ENCODE measurements at places on chromosomes 2 and 18.

DNA sequence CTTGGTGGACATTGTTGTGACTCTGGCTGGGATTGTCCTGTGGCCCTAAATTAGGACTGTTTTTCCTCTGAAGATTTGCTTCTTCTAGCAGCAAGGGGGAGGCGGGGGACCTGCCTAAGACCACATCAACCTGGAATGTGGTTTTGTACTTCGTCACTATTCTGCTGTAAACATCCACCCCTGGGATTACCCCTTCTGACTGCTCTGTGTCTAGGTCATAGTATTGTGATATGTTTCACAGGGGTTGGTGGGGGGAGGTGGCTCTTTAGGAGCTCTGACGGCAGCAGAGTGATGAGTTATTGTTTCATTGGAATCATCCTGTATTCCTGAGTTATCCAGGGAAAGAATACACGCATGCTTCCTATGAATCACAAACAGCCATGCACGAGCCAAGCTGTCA lies 226.4 kb upstream of the MYT1L start:
- DNase-seq = no peak

DNA sequence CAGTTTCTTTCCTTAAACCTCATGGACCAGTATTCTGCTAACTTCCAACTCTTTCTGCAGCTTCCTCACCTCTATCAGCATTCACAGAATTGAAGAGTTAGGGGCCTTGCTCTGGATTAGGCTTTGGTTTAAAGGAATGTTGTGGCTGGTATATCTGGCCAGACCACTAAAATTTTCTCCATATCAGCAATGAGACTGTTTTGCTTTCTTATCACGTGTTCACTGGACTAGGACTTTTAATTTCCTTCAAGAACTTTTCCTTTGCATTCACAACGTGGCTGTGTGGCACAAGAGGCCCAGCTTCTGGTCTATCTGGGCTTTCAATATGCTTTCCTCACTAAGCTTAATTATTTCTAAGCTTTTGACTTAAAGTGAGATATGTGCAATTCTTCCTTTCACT lies 33.4 kb downstream of the SP3 start:
- no peak for DNase-seq

- DNase-seq = no peak
Measured at GRCh38 chr2:171966235-171966634, 33.5 kb upstream of the METAP1D start.

DNA sequence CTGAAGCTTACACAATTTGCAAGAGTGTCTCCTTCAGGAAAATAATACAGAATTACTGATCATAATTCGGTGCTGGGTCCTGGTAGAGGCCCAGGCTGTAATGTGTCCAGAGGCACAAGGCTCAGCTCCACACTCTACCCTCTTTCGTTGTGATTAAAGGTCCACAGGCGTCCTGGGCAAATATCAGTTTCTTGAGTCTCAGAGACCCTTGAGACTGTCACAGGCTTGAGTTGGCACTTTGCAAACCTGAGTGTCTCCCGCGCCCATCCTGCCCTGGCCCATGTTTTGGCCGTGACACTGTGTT lies 46.9 kb upstream of the SMAD7 start:
- DNase-seq = no peak

DNA sequence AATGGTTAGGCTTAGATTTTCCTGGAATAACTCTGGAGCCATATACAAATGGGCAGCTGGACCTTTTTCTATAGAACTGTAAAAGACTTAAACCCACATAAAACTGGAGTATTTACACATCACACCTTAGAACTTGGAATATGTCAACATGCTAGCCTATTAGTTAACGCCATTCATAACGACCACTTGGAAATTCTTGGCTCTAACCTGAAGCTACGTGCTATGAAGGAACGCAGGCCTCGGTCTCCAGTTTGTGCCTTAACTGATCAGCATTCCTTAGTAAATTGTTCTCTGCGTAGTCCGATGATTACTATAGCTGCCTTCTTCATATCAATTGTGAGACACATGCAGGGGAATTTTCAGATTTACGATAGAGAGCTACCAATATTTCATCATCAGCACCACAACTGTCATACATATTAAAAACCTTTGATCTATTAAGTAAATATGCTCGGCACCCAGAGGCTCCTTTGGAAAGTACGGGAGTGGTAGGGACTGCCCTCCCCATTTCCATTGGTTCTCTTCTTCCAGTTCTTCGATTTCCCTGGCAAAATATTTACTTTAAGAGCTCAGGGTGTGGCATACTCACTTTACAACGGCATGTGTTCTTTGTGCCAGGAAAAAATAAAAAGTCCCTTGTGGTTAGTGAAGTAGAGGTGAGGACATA lies 17.5 kb upstream of the CCL20 start:
- DNase-seq = no peak

GRCh38 chr2:174595116-174595809 lies 2.3 kb downstream of the WIPF1 start:
- no peak for DNase-seq

DNA sequence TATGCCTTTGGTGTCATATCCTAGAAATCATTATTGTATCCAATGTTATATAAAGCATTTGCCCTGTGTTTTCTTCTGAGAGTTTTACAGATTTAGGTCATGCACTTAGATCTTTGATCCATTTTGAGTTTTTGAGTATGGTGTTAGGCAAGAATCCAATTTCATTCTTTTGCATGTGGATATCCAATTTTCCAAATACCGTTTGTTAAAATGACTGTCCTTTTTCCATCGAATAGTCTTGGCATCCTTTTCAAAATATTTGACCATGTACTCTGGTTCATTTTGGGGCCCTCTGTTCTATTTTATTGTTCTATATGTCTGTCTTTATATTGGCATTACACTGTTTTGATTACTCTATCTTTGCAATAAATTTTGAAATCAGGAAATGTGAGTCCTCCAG lies 23.8 kb upstream of the KCNJ13 start:
- DNase-seq = no peak

DNA sequence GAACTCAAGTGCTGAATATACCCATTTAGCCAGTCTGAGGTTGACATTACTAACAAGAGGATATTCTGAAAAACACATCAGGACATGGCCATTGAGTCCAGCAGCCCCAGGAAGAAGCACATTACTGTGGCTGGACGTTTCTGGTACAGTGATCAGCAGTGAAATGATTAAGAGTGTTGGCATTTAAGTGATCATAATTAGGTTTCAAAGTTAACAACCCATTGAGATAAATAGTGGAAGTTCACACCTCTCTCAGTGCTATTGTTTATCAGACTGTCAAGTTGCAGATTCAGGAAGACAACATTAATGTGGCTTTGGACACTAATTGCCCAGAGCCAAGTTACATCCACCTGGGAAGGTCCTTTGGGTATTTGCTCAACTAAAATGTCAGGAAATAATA lies 139.5 kb upstream of the GAREM1 start:
- no peak for DNase-seq

GRCh38 chr2:105674859-105675541 lies 69.7 kb upstream of the NCK2 start:
- DNase-seq = no peak

DNA sequence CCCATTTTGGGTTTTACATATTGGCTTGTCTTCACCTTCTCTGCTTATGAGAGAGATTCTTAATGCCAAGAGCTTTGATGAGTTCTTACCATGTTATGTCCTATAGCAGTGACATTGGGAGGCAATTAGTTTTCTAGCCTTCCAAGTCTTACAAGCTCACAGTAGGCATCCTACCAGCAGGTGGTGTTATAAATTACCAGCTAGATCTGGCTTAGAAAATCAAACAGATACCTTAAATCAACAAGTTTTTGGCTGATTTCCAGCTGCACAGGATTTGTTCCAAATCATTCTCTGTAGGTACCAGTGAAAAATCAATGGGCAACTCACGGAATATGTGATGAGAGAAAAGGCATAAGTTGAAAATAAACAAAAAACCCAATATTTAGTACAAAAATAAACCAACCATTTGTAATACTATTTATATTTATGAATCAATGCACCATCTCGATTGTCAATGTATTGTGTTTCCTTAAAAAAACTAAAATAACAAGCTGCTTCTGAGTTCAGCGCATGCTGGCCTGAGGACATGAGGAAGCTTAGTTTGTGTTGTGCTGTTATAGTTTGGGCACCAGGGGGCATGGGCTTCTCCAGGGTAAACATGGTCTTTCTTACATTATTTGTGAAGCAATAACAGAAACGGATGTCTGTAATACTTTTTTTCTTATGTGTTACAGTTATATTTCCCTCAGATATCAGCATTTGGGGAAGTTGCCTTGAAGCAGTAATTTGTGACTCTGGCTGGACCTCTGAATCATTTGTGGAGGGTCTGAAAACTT lies 34.1 kb upstream of the NXPH2 start:
- no peak for DNase-seq

DNA sequence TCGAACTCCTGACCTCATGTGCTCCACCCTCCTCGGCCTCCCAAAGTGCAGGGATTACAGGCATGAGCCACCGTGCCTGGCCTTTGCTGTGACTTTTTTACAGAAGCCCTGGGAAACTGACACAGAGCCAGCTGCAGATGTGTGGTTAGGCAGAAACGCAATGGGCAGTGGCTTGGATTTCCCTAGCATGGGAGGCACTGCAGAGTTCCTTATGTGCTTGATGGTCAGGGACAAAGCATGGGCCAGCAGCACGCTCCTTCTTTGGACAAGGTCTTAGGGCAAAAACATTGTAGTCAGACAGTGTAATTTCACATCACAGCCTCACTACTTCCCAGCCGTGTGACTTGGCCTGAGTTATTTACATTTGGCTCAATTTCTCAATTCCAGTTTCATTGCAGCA lies 153.9 kb downstream of the RNF144A start:
- no peak for DNase-seq

GRCh38 chr2:113012436-113013335 lies 7.4 kb downstream of the IL36A start:
- no peak for DNase-seq

GRCh38 chr2:184517402-184517801 lies 80.9 kb upstream of the ZNF804A start:
- DNase-seq = no peak

GRCh38 chr18:5061785-5062184 lies 135.3 kb downstream of the AKAIN1 start:
- DNase-seq = no peak

- no peak for DNase-seq
Measured at GRCh38 chr2:127143841-127144782, 37.2 kb upstream of the BIN1 start.

- no peak for DNase-seq
Measured at GRCh38 chr18:79794846-79795245, 2.9 kb upstream of the KCNG2 start.

- DNase-seq = no peak
Measured at GRCh38 chr2:121248766-121249343, 36.1 kb downstream of the TFCP2L1 start.

- DNase-seq = no peak
Measured at GRCh38 chr2:236161531-236161930, 6.7 kb downstream of the GBX2 start.

DNA sequence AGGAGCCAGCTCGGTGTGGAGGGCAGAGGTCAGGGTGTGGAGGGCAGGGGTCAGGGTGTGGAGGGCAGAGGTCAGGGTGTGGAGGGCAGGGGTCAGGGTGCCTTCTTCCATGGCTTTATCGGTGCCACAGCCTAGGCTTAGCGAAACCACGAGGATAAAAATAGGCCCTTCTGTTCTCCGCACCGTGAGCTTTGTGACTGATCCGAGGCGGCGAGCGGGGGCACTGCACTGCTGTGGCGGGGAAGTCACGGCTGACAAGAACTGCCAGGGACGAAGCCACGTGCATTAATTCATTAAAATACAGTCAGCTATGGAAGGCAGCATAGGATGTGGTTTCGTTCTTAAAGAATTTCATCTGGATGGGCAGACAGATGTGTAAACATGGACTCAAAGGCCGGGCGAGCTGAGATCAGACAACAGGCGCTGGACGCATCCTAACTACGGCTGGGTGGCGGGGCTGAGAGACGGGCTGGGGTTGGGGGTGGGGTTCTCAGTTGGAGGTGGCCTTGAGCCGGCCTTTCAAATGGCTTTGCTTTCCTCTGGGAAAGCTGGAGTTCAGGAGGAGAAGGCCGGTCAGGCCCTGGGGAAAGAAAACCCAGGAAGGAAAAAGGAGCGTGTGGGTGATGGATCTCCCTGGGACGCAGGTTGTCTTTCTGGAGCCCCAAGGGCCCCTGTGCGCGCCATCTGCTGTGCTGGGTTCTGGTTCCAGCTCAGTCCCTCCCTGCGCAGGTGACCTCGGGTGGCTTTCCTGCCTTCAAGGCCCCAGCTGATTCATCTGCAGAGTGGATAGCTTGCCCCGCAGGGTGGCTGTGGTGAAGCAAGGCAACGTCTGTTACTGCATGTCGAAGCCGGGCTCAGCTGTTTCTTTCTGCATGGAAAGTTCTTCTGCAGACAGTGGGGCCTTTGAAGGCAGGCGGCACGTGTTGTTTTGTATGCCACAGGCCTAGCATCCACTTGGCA lies 958 bp upstream of the ALLC start:
- no peak for DNase-seq

GRCh38 chr18:44887227-44887631 lies 206.5 kb downstream of the SETBP1 start:
- no peak for DNase-seq

- DNase-seq = no peak
Measured at GRCh38 chr2:23803965-23804542, 122.9 kb downstream of the ATAD2B start.

DNA sequence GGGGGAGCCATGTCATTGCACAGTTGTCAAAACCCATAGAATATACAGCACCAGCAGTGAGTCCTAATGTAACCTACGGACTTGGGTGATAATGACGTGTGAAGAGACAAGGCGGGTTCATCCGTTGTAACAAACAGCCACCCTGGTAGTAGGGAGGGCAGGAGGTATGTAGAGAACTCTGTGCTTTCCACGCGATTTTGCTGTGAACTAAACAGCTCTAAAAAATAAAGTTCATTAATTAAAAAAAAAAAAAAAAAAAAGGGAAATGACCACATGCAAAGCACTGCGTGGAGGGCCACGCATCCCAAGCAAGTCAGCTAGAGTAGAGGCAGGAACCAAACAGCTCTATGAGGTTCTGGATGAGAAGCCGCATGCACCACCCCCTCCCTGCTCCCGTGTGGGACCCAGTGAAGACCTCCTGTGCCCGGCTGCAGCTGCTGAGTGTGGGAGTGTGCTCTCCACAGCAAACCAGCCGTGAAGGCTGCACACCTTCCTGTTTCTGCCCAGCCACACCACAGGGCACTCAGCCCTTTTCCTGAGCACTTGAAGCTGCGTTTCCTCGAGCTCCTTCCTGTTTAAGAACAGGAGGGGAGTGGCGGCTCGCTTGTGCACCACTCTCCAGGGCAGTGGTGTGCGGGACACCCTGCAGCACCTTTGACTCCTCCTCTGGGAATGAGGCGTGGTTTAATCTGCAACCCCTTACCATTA lies 65.6 kb downstream of the ODC1 start:
- no peak for DNase-seq

DNA sequence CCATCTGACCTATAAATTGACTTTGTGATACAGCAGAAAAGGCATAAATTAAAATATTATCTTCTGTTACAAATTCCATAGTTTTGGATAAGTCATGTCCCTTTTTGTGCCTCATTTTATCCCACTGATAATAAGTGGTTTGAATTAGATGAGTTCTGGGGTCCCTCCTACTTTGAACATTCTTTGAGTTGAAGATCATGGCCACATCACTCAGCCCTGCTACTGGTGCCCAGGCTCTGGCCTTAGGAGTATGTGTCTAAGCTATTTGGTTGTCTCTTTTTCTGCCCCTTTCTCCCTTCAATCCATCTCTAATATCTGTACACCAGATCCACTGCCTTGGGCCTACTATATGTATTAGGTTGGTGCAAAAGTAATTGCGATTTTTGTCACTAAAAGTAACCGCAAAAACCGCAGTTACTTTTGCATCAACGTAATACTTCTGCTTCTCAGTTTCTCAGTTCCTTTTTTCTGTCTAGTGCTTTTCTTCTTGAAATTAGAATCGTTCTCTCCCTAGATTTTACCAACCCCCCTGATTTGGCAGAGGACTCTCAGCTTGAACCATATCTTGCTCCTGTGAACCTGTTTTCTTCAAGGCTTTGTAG lies 362.5 kb upstream of the TNP1 start:
- no peak for DNase-seq
